Activated CD8-positive, alpha-beta memory T cell treated with anti-CD3 and anti-CD28 coated beads for 1 hour (primary cell): ENCODE measurements at places on chromosomes 1 and 21.

DNA sequence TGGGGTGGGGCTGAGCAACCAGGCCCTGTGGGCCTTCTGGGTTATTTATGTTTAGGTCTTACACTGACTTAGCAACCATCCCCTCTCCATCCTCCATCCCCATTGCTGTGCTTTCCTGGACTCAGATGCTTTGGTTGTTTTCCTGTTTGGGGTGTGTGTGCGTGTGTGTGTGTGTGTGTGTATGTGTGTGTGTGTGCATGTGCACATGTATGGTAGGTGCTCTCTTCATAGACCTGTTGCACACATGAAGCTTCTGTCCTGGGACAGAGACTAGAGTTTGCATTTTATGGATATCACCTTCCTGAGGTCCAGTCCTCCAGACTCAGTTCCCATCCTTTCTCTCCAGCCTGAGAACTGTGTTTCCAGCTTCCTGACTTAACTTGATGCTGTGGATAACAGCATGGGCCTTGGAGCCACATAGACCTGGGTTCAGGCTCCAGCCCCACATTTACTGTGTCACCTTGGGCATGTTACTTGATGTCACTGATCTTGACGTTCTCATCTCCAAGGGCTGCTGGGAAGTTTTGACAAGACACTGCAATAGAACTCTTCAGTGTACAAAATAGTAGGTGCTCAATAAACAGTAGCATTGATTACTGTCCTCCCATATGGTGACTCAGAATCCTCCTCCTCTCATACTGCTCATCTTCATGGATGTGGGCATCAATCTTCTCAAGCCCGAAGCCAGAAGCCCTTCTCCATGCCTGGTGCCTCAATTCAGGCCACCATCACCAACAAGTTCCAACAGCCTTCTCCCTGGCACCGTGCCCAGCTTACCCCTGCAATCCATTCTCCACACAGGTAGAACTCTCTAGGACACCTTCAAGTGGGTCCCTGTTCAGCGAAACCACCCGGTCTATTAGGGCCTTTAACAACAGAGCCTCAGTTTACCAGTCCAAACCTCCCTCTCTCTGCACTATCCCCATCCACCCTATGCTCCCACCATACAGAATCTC is 181.8 kb upstream of the EDN2 start:
- no peak for DNase-seq

- DNase-seq = no peak
These were observed 12.8 kb upstream of the RBP7 start for GRCh38 chr1:9984253-9984652.

GRCh38 chr21:14829685-14830084 is 235.1 kb downstream of the NRIP1 start:
- no peak for DNase-seq

DNA sequence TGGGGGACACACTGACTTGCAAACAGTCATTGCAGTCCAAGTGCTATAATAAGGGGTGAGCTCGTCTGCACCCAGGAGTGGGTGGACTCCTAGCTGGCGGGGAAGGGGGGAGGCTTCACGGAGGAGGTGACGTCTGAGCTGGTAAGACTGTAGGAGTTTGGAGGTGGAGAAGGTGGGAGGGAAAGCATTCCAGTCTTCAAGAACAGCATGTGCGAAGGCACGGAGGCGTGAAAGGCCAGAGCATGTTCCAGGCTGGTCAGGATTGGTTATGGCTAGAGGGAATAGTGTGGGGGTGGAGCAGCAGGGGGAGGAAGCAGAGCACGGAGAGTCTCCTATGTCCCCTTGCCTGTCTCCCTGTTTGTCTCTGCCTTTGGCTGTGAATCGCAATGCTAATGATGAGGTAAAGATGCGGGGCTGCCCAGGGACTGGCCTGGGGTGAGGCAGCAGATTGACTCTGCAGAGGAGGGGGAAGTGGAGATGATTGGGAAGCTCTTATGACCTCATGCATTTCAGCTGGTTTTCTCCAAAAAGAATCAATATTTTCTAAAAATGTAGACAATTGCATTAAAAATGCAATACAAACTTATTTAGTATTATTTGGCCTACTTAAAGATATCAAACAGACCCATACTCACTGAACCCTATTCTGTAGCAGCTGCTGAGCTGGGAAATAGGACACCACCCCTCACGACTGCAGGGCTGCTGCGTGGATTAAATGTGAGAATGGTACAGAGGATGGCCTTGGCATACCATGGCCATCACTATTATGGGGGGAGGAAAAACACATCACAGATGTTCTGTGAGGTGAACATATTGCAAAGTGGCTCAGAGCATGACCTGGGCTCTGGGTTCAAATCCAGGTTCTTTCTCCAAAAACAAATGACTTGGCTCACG is 2.6 kb upstream of the ZNF436 start:
- DNase-seq = no peak

- DNase-seq = no peak
These were observed 2.3 kb upstream of the NENF start for GRCh38 chr1:212430416-212430815.

DNA sequence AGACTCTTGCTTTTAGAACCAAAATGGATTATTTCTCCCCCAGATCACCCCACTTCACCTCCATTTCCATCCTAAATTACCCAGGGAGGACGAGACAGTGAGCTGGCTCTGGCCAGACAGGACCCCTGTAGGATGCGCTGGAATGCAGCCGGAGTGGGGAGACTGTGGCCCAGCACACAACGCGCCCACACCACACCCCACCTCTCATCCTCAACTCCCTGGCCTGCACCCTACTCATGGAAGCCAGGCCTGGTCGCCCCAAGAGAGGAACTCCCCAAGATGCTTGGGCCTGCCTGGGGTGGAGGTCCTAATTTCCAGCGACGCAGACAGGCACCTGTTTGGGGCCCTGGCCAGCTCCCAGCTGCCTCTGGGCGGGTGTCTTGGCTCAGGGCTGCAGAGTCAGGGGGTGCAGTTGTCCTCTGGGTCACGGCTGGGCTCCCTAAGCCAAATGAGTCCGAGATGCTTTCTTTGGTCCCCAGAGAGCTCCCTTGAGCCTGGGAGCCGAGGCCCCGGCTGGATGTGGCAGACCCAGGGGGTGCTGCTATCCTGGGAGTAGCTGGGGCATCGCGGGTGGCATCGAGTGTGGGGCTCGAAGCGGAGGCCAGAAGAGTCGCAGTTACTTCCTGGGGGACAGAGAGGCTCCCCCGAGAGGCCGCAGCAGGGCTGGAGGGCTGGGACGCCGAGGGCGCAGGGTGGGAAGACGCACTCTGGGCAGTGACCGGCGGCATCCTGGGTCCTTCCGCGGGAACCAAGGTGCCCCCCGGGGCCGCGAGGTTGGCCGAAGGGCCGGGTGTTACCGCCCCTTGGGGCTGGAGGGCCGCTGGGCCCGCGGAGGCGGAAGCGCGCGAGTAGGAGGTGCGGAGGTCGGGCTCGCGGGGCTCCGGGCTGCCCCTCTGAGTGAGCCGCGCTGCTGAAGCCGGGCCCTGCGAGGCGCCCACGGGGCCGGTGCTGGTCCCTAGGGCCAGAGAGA is 10.4 kb downstream of the CLEC20A start:
- DNase-seq = no peak

DNA sequence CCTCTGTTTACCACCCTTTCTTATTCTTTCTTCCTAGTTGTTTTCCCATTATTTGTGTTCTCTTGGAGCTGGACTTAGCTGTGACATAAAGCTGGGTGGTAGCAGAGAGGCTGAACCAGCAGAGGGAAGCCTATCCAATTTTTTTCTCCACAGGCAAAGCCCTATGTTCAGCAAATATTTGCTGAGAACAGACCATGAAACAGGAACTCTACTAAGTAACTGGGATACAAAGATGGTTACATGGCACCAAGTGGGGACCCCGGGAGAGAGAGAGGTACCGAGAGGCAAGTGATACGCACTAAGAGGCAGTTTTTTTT is 6.6 kb downstream of the CFAP141 start:
- no peak for DNase-seq

DNA sequence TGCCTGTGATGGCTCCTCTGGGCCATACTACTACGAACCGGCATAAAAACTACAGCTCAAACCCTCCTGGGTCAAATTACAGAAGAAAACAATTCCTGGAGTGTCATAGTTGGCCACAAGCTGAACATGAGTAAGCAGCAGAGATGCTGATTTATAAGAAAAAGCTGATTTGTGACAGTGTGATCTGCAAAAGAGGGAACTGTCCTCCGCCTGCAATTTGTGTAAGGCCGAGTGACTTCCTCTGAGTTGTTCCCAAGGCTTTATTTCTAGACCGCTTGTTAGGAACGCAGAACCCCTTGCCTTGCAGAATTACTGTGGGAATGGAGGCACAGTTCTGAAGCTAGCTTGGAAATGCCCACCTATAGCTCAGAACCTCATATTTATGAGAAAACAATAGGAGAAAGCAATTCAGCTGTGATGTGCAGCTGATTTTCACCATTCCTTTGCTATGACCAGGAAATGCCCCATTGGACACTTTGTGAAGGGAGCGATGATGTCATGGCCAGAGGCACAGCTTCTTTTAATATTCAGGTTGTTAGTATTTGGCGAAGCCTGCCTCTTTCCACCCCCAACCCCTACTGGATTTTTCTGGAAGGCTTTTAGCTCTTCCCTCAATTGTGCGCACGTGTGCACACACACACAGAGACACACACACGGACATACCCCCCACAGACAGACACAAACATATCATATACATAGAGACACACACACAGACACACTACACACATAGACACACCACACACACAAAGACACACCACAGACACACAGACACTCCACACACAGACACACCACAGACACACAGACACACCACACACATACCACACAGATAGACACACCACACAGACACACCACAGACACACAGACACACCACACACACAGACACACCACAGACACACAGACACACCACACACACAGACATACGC is 47.6 kb downstream of the IER5 start:
- DNase-seq = no peak

DNA sequence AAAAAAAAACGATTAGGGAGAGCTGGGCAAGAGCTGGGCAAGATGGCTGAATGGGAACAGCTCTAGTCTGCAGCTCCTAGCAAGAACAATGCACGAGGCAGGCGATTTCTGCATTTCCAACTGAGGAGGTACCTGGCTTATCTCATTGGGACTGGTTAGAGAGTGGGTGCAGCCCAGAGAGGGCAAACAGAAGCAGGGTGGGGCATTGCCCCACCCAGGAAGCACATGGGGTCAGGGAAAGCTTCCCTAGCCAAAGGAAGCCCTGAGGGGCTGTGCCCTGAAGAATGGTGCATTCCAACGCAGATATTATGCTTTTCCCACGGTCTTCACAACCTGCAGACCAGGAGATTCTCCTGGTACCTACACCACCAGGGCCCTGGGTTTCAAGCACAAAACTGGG is 251.6 kb downstream of the GPATCH2 start:
- no peak for DNase-seq

- DNase-seq = no peak
These were observed 518.2 kb downstream of the ADGRL2 start for GRCh38 chr1:82318921-82319320.

DNA sequence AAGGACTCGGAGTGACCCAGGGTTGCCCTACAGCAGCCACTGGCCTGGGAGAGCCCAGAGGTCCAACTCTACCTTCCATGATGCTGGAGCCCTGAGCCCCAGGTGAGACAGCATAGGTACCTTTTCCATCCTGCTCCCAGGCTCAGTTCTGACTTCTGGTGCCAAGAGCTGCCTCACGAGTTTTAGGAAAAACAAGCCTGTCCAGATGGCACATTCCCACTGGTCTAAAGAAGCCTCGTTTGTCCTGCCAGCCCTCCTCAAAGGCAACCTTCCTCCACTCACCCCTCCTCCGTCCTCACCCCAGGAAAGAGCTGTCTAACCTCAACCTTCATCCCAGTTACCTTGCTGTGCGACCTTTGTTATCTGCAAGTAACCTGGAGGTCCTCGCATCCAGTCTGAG is 53.5 kb upstream of the PRELP start:
- no peak for DNase-seq

DNA sequence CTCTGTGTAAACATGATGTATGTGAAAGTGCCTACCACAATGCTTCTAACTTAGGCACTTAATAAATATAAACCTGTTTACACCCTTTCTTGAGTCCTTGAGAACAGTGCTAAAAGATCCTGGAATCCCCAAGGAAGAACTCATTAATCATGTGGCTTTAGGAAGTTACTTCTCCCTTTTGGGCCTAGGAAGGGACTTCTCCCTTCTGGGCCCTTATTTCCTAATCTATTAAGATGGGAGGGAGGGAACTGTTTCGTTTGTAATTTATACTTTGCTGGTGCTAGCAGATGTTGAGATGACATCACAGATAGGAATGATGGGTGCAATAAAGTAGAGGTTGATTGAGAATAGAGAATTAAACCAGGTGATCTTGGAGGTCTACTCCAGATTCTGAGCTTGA is 1.2 kb downstream of the BTF3L4 start:
- no peak for DNase-seq

- no peak for DNase-seq
These were observed 132.9 kb downstream of the RNF220 start for GRCh38 chr1:44537956-44538355.

DNA sequence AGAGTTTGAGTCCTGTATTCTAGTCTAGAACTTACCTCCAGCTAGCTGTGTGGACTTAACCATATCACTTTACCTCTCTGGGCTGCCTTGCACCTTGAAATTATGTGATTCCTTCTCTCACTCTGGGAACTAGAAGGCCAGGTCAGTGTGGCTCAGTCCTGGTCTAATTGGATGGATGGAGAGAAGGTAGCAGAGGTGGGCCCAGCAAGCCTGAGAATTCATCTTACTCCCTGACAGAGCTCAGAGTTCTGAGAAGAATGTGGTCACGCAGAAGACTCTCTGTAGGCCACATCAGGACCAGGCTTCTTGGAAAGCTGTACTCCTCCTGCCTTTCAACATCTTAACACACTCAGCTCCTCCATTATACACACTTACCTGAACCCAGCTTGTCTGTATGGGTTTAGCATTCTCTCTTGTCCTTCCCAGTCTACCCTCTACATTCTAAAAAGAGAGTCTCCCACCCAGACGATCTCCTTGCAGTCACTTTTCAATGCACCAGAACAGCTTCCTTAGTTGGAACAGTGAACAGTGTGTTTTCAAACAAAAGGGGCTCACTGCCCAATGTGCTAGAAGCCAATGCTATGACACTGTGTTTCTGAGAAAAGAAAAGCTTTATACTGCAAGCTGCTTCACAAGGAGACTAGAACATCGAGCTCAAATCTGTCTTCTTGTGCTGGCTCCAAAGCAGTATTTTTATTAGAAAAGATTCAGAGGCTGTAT is 60.5 kb downstream of the CAPN9 start:
- no peak for DNase-seq

DNA sequence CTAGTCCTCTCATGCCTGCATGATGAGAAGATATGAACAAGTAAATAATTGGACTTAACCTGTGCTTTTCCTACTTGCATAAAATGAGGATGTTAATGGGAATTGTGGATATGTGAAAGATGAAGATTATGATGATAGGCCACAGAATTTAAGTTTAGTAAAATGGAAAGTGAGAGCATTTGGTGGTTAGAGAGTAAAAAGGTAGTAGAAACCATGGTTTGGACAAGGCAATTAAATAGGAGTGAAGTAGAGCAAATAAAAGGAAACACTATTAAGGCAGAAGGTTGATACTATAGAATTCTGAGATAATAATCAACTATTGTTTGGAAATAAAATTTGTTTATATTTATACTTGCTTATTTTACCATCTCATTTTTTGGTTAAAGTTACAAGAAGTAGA is 1162.5 kb downstream of the MRPL39 start:
- DNase-seq = no peak

GRCh38 chr1:1815606-1816281 is 37.5 kb upstream of the NADK start:
- no peak for DNase-seq

- no peak for DNase-seq
These were observed 164.6 kb downstream of the PLPP3 start for GRCh38 chr1:56414728-56415224.

- no peak for DNase-seq
These were observed 935.2 kb downstream of the PLA2G4A start for GRCh38 chr1:187763976-187764375.
